Astrocyte (in vitro differentiated cells and primary cell): ENCODE measurements at places on chromosomes 6 and 20.
A peak's percentile ranks its signal among the peaks of the same experiment; 100 is the strongest.

- DNase-seq: no peak
These were observed 5.7 kb downstream of the TMEM151B start for GRCh38 chr6:44275749-44276648.

GRCh38 chr6:72704979-72705378, 83.1 kb downstream of the KCNQ5 start:
- DNase-seq: no peak

- DNase-seq: no peak
These were observed 161.5 kb upstream of the THBS2 start for GRCh38 chr6:169415179-169415578.

DNA sequence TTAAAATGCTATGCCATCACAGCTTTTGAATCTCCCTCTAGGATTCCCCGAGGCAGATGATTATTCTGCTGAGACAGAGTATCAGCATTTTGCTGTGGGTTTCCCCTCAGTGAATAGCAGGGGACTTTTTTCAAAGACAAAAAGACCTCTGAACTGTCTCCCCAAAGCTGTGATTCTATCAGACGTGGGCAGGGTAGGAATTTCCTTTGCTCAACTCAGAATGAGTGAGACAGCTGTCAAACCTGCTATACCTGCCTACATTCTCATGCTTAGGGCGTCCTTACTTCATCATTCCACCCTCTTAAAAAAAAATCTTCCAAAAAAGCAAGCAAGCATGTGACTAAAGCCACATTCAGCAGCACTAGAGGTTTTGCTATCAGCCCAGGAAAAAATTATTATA, 147.6 kb upstream of the FAM83B start:
- DNase-seq: no peak

DNA sequence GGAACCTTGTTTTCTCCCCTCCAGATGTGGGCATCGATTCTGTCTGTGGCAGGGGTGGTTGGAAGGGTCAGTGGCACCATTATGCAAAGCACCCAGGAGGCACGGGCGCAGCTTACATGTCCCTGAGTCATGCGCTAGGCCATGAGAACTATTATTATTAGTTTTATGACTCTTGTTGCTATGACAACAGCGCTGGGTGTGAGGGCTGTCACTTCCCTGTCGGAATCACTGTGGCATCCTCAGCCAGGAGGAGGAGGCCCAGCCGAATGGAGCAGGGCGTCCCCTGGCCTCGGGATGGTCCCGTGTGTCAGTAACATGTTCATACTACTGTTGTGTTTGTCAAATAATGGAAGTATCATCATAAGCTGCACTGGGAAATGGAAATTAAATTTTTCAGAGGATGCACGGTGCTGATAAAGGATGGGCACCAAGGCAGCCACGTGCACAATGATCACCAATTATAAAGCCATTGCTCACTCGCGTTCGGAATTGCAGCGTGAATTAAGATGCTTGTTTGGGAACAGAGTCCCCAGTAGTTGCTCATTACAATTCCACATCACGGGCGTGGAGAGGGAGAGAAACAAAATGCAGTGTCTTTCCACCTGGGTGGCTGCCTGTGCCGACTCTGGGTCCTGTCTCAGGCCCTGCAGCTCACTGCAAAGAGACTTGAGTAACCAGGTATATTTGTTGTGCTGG, 247.9 kb downstream of the CDH4 start:
- DNase-seq: peak; percentile 27

GRCh38 chr20:51189814-51190782, 167.2 kb upstream of the KCNG1 start:
- no peak for DNase-seq
